Activated T-cell treated with anti-CD3 and anti-CD28 coated beads for 1 hour (primary cell): ENCODE measurements at places on chromosomes 11 and 22.

DNA sequence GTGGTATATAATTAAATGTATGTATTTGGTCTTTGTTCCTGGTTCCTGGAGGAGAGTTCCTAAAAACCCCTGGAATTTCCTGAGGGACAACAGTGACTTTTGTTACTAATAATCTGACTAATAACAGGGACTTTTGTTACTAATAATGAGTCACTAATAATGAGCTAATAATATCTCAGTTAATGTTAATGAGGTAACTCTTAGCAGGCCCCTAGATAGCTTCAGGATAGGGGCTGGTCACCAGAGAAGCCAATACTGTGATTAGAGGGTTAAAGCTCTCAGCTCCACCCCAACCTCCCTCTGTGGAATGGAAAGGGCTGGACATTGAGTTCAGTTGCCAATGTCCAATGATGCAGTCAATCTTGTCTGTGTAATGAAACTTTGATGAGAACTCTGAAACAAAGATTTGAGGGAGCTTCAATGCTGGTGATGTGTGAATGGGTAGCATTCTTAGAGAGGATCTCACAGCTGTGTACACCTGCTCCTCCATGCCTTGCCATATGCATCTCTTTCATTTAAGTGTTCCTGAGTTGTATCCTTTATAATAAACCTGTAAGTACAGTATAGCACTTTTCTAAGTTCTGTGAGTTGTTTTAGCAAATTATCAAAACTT lies 1431.4 kb upstream of the TENM4 start:
- no peak for DNase-seq

DNA sequence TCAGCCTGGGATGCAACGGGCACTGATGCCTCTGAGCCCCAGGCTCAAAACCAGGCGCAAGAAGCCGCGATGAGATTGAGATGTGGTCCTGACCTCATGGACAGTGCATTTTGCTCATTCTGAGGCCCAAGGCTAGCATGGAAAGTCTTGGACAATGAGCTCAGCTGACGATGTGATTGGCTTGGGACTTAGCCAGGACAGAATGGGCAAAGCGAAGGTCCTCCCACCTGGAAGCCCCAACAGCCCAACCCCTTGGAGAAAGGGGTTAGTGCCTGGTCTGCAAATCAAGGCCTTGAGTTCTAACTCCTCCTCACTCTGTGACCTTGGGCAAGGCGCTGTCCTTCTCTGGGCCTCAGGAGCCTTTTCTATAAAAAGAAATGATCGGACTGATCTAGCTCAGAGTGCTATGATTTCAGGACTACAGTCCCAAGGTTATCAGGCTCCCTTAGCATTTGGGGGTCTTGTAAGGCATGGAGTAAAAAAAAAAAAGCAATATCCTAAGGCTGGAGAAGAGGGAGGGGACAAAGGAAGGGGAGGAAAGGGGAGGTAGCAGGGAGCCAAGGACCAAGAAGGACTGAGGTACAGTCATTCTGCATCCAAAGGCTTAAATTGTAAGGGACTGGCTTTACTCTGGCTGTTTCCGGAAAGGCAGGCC lies 2.7 kb downstream of the SLC43A3 start:
- no peak for DNase-seq

DNA sequence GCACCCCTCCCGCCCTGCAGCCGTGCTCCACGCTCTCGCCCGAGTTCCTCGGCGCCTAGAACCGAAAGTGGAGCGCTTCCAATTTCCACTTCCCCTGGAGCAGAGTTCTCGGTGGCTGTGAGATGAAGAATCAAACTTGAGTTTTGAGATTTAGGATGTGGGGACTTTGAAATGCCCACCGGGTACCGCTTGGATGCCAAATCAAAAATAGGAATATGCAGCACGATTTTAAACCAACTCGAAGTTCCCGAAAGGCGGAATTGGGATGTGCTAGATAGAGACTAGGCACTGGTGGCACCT lies 569 bp downstream of the POLA2 start:
- DNase-seq: no peak

GRCh38 chr22:43148581-43148980 lies 2.8 kb upstream of the TSPO start:
- DNase-seq: no peak

- no peak for DNase-seq
These were observed 171.2 kb downstream of the CTTN start for GRCh38 chr11:70569618-70569890.

DNA sequence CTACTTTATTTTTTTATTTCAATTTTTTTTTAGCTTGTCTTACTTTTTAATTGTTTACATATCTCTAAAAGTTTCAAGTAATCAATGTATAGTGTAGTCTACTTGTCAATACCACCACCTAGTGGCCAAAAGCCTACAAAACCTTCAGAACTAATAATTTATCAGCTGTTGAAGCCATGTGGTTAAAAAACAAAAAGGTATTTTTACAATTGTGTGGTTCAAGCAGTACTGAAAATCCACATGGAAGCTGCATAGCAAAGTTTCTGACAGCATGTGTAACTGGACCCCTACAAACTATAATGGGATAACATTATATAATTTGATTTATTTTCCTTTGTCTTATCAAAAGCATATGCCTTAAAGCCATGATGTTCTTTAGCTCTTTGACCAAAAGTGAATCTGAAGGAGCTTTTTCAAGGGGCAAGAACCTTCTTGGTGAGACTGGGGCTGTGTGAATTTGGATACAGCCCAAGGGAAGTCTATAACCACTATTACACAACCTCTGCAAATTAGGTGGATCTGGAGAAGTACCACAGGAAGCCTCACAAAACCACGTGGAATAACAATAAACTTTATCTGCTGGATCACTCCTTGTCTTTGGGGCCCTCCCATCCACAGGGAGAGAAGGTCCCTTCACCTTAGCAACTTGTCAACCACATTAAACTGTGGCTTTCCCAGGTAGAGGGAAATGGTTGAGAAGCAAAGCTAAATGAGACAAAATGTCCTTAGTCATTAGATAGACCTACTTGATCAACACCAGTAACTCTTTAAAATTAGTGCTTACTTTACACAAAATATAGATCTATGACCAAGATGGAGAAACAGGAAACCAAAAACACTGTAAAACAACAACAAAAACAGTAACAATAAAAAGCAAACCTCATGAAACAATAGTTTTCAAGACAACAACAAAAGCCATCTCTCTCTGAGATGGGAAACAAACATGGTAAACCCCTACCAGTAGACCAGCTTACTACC lies 9.9 kb downstream of the NARS2 start:
- DNase-seq: no peak

- DNase-seq: peak; percentile 35
These were observed 23.2 kb upstream of the ZBTB16 start for GRCh38 chr11:114036147-114036811.

GRCh38 chr11:42179216-42179615 lies 719.8 kb upstream of the LRRC4C start:
- no peak for DNase-seq

- DNase-seq: no peak
These were observed 228.2 kb upstream of the ZC3H12C start for GRCh38 chr11:109864834-109865547.

DNA sequence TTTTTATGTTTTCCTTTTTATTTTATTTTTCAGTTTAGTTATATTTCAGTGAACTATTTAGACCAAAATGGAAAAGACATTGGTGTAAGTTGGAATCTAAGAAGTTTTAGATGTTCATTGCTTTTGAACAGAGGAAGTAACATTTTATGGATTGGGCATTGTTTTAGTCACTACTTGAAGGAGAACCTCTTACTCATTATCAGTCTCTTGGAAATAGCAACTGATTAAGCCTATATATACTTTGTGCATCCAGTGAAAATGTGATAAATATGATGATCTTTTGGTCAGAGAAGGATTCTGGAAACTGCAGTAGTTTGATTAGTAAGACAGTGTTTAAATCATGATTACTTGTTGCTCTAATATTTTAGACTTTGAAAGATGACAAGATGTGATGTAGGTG lies 14.4 kb downstream of the ARHGEF12 start:
- DNase-seq: no peak

DNA sequence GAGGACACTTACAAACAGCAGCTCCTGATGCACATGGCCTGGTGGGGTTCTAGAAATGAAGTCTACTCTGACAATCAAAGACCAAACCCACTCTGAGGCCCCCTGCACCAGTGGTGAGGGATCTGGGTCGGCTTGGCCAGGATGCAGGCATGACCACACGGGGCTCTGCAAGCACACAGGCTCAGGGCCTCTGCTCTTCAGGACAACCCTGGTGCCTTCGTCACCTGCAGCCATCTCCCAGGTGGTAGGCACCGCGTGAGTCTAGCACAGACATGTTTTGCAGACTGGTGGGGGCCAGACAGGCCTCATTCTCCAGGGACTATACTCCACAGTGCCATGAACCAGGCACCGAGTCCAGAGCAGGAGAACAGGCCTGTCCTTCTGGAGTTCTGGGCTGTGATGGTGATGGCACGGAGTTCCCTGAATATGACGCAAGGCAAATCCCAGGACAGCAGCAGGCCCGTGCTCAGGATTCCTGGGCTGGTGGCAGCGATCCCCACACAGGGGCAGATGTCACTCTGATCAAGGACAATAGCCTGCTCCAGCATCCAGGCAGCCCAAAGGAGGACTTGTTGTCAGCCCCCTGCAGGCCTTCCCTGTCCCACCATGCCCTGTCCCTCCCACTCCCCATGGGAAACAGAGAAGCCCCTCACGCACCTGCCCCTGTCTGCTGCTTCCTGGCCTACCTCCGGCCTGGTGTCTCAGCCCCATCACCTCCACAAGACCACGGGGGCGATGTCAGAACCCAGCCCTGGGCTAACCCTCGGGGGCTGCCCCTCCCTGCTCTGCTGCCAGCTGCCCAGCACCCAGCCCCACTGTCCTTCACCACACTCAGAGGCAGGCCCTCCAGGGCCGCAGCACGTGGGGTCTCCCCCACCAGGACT lies 36.1 kb downstream of the GNB1L start:
- DNase-seq: no peak

- DNase-seq: no peak
These were observed 11.9 kb upstream of the TEF start for GRCh38 chr22:41369837-41370236.

GRCh38 chr11:32479291-32479690 lies 44.0 kb upstream of the WT1 start:
- DNase-seq: no peak

- DNase-seq: no peak
These were observed 24.5 kb upstream of the RAG2 start for GRCh38 chr11:36622431-36623136.

DNA sequence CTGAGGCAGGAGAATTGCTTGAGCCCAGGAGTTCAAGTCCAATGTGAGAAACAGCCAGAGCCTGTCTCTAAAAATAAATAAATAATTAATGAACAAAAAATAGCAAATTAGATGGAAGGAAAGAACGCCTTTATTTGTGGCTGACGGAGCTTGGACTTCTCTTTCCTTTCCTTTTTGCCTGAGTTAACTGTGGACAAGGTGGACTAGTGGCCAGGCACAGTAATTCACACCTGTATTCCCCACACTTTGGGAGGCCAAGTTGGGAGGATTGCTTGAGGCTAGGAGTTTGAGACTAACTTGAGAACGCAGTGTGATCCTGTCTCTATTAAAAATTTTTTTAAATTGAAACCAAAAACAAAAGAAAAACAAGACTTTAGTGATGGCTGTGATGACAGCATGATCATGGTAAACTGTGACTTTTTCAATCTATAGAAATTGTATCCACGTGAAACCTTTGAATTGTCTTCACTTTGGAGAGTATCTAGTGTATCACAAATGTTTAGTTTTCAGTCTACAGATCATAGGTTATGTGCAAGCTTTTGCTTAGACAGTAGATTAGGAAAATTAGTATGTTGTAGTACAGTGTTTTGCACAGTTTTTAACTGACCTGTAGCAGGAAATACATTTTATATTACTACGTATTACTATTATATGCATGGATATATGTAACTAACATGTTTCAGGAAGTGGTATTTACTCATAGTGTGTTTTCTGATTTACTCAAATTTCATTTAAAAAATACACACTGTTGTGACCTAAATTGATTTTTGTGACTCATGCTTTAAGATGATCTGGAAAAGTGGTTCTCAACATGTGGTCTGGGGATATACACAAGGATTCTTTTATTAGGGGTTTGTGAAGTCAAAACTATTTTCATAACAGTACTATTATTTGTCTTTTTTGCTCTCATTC lies 42.1 kb downstream of the KDM2A start:
- no peak for DNase-seq

GRCh38 chr11:64960719-64961118 lies 11.2 kb downstream of the MAJIN start:
- no peak for DNase-seq

GRCh38 chr11:95086151-95086550 lies 3.5 kb upstream of the ENDOD1 start:
- no peak for DNase-seq

DNA sequence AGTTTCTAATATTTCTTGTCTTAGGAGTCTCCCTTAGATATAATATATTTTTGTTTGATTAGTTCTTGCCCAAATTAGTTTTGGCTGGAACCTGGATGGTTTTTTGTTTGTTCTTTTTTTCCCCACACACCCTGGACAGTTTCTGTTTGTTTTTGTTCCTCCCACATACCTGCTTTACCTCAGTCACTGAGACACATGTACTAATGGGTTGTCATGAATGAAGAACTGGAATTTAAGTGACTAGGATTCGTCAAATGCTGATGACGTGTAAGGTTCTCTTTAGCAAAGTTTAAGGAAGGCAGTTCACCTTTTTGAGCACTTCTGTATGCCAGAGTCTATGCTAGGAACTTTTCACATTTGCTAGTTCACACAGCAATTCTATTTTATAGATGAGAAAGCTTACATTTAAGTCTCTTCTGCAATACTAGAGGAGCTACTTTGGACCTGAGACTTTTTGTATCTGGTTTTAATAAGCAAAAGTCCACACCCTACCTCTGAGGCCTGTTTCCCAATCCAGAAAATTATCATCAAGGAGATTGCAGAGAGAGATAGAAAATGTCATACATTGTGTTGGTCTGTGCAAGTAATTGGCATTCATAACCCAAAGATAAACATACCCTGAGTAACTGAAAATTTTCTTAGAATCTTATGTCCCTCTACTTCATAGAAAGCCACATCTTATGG lies 86.7 kb upstream of the RAB1B start:
- DNase-seq: no peak

DNA sequence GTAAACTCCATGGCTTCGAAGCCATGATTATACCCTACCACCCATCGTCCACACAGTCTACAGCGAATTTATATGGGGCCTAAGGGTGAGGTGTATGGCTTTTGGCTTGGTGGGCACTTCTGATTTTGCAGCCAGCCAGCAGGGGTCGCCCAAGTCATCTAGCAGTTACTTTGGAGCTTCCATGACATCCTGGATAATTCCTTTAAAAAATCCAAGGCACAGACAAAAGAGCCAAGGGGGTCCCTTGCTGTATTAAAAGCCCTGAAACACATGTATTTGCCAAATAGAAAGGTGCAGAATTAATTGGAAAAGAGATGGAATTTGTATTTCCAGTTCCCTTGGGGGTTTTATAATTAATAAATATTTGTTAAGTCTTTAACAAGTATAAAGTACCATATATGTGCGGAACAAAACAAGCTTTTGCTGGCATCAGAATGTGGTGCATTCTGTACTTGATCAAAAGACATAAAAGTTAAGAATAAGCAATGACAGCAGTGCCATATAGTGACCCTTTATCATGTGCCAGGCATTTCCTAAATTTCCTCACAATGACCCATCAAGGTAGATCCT lies 132.8 kb upstream of the PITPNB start:
- peak; percentile 12 for DNase-seq
